ENCODE measurements at places on chromosomes 4 and X.

- peaks cover 3% of the 10 kb centered on the region for H3K36me3 ChIP-seq
- H3K4me1 ChIP-seq: no peaks in the 10 kb centered on the region
- no peaks in the 10 kb centered on the region for H3K27me3 ChIP-seq
- DNase-seq: no peak
- H3K27ac ChIP-seq: no peak overlapping the region
Measured at GRCh38 chr4:16496501-16496900, 270.2 kb upstream of the TAPT1 start.

DNA sequence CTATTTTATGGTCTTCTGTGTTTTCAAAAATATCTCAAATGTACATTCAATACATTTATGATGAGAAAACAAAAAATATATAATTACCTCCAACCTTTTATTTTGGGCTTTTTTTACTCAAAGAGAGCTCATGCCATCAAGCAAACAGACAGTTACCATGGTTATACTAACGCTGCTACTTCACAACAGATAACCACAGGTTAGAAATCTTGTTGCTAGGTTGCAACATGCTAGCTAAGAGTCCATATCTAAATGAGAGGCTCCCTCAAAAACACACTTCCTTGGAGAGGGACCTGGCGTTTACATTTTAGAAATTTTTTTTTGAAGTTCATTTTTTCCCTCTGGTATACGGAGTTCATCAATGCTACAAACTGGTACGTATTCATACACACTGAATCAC is 44.3 kb downstream of the TBC1D9 start:
- no peaks in the 10 kb centered on the region for H3K27me3 ChIP-seq
- DNase-seq: no peak
- H3K27ac ChIP-seq: no peak overlapping the region
- H3K4me1 ChIP-seq: peaks cover 5% of the 10 kb centered on the region
- no peak overlapping the region for H3K4me3 ChIP-seq

DNA sequence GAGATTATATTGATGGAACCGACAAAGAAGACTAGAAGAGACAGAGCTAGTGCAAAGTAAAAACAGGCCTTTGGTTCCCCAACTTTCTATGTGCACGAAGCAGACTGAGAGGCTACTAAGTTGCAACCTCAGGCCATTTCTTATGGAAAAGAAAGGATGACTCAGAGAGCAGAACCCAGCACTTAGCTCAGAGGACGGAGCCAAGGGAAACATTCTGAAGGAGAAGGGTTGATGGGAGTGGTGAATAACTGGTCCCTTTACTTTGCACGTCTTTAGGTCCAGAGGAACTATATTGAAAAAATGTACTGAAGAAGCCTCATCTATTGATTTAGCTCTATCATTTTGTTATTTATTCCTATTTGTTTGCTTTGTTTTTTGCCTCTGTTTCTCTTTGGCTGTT is 182.1 kb downstream of the CPE start:
- no peak overlapping the region for H3K4me3 ChIP-seq
- no peaks in the 10 kb centered on the region for H3K27me3 ChIP-seq
- DNase-seq: no peak
- H3K4me1 ChIP-seq: no peaks in the 10 kb centered on the region

DNA sequence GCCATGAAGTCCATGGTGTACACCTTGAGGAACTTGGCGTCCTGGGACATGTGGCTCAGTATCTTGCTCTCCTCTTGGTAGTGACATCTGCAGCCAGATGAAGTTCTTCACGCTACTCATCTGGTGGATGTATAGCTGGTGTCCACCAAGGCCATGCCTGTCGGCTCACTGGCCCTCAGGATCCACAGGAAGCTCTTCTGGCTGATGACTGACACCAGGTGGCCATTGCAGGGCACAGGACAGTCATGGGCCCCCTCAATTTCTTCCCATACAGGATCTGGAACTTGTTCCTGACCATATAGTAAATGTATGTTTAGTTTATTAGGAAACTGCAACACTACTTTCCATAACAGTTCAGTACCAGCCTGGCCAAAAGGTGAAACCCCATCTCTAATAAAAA is 10.3 kb upstream of the CLCN5 start:
- H3K4me1 ChIP-seq: no peaks in the 10 kb centered on the region
- H3K36me3 ChIP-seq: no peaks in the 10 kb centered on the region
- no peak for DNase-seq
- H3K27me3 ChIP-seq: no peaks in the 10 kb centered on the region
- no peak overlapping the region for H3K27ac ChIP-seq

DNA sequence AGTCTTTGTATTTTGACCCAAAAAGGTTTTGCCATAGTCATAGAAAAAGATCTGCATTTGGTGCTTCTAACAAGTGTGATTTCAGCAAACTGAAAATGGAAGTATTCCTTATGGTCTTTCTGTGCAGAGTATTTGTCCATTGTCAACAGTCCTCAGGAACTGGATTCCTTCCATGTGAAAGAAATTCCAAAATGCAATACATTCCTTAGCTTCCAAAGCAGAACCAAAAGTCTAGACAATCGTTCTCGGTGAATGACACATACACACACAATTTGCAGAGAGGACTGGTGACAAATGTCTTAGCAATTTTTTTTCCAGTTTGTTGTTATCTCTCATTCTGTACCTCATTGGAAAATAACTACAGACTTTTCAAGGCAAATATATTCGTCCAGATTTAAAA is 562.2 kb upstream of the SLIT2 start:
- H3K27ac ChIP-seq: no peak overlapping the region
- no peak overlapping the region for H3K4me3 ChIP-seq
- H3K4me1 ChIP-seq: peaks cover 3% of the 10 kb centered on the region
- H3K36me3 ChIP-seq: no peaks in the 10 kb centered on the region

GRCh38 chr4:27048429-27049238 is 188.0 kb downstream of the STIM2 start:
- peak overlapping the region; percentile 61 for H3K4me3 ChIP-seq
- H3K27ac ChIP-seq: no peak overlapping the region
- DNase-seq: peak; percentile 46
- no peaks in the 10 kb centered on the region for H3K4me1 ChIP-seq
- H3K27me3 ChIP-seq: no peaks in the 10 kb centered on the region

DNA sequence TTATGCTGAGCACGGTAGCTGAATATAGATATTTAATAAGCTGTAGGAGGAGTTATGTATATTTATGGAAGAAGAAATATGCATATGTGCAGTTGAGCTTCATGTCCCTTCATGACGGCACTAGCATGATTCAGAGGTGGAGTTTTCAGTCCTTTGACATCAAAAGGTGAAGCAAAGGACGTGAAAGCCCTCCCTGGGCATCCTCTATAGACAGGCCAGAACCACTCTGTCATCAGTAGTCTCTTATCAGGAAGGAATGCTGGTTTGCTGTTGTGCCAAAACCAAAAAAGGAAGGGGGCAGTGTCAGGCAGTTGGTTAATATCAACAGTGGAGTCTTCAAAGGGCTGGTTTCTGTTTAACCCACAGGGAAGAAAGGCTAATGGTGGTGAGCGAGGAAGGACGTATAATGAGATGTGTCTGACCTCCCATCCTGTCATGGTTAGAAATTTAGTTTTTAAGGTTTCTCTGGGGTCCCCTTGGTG is 23.5 kb upstream of the IL2 start:
- no peak for DNase-seq
- H3K4me3 ChIP-seq: no peak overlapping the region
- H3K36me3 ChIP-seq: no peaks in the 10 kb centered on the region
- H3K4me1 ChIP-seq: no peaks in the 10 kb centered on the region
- H3K27me3 ChIP-seq: no peaks in the 10 kb centered on the region

GRCh38 chr4:184824081-184824775 is 1.5 kb downstream of the ACSL1 start:
- DNase-seq: no peak
- peak overlapping the region; percentile 77 for H3K27ac ChIP-seq
- H3K4me1 ChIP-seq: no peaks in the 10 kb centered on the region
- H3K4me3 ChIP-seq: peak overlapping the region; percentile 68
- H3K27me3 ChIP-seq: peaks cover 5% of the 10 kb centered on the region

DNA sequence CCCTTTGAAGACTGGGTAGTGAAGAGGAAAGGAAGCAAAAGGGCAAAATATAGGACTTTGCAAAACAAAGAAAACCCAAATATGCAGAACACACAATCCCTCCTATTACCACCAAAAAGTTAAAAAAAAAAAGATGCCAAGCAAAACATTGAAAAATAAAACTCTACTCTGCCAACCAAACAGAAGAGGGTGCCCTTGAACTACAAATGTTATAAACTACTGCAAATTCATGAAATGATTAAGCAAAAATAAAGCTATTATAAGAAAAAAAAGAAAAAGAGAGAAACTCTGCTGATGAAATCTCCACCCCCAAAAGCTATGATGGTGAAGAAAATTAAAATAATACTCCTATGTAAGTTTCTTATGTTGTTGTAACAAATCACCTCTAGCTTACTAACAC is 168.5 kb upstream of the STK26 start:
- no peak overlapping the region for H3K4me3 ChIP-seq
- H3K27ac ChIP-seq: no peak overlapping the region
- no peaks in the 10 kb centered on the region for H3K36me3 ChIP-seq
- no peaks in the 10 kb centered on the region for H3K4me1 ChIP-seq

All from kidney (tissue), 22 donors.